IgD-negative memory B cell (primary cell): ENCODE measurements at places on chromosomes 13 and 19. TPM values are rescaled to one million over a fixed set of nuclear protein-coding genes. Genes with fewer than 3 reads are reported as not detected.

The NALCN gene
- not detected for polyA plus RNA-seq

The GRIK5 gene
- not detected for polyA plus RNA-seq

The GIPC3 gene
- polyA plus RNA-seq = not detected

The METTL21C gene
- not detected for polyA plus RNA-seq

The PSENEN gene
- 85.0 TPM for polyA plus RNA-seq

The MRPL54 gene
- polyA plus RNA-seq = 138 TPM

The ADGRE3 gene
- polyA plus RNA-seq = not detected
